Effector memory CD4-positive, alpha-beta T cell (primary cell): ENCODE measurements at places on chromosomes 7 and 10.

DNA sequence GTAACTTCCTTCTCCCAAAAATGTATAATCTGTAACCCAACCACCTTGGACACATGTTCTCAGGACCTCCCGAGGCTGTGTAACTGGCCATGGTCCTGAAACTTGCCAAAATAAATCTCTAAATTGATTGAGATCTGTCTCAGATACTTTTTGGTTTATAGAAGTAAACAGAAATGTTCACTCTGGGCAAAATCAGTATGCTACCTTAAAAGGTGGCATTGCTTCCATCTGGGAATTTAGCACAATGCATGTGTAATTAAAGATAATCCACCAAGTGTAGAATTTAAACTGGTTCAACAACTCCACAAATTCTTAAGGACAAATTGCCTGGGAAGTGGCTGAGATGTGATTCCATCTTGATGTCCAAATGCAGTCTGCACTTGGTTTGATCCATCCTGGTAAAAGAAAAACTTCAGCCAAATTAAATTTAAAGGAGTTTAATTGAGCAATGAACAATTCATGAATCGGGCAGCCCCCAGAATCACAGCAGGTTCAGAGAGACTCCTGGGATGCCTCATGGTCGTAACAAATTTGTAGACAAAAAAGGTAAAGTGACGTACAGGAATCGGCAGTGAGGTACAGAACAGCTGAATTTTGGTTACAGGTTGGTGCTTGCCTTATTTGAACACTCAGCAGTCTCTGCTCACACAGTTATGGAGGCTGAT is 102.6 kb upstream of the PFKP start:
- DNase-seq, result no peak

- no peak for DNase-seq
Observed at GRCh38 chr10:64283621-64284020, 762.4 kb downstream of the REEP3 start.

GRCh38 chr10:339038-339391 is 203.8 kb downstream of the ZMYND11 start:
- DNase-seq, result no peak

DNA sequence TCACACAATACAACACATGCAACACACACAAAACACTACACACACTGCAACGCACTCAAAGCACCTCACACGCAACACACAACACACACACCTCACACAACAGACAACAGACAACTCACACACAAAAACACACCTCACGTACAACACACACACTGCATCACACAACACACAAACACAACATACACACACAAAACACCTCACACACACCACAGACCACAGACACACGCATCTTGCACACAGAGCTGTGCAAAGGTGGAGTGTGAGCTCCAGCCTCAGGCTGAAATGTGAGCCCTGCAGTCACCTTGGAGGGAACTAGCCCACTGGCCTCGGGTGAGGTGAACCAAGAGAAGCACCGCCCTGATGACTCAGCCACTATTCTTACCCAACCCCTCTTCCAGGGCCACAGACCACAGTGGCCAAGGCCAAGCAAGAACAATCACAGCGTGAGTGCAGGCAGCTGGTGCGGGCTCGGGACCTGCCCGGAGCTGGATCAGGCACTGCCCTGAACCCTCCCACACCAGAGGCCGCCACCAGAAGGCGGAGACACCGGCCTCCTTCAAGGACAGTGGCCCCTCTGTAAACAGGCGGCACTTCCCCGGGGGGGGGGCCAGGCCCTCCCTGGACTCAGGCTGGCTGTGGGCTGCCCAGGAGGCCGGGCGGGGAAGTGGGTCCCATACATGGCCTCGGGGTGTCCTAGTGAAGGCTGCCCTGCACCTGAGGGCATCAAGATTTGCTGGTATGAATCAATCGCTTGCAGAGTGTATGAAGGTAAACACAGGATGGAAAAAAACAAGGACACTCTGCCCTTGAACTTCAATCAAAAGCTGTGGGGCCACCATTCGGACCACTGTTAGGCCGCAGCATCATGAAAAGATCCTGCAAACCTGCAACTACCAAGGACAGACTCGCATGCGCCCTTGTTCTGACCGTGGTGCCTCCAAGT is 106.7 kb downstream of the TNS3 start:
- DNase-seq, result no peak

GRCh38 chr10:21518149-21518640 is 7.3 kb downstream of the SKIDA1 start:
- no peak for DNase-seq

DNA sequence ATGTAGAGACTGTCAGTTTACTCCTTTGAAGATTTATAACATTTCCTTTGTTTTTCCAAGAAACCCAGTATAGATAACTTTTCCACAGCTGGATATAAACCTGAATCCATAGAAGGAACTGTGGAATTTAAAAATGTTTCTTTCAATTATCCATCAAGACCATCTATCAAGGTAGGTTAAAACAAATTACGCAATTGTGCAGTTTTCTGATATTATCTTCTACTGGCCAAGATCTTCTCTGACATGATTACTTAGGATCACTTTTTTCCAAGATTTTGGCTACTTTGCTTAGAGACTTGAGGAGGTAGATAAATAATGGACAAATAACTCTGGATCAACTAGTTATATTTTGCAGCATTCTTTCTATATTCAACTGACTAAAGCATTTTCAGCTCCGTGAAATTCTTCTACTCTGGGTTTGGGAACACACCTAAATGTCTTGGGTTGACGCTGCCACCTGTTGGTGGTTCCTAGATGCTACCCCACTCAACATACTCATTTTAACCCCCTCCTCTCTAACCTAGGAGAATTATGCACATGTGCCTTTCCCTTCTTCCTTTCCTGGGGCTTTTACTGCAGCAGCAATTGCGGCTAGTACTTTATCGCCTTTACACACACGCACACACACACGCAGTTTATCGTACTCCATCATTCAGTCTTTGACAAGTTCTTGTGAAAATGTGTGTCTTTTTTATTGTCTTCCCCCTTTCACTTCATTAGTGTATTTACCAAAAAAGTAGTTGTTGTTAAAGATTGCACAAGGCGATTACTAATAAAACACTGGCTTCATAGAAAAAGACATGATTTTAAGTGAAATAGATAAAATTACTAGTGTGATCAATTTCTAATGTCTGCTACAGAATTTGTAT is 32.7 kb downstream of the ABCB5 start:
- no peak for DNase-seq

DNA sequence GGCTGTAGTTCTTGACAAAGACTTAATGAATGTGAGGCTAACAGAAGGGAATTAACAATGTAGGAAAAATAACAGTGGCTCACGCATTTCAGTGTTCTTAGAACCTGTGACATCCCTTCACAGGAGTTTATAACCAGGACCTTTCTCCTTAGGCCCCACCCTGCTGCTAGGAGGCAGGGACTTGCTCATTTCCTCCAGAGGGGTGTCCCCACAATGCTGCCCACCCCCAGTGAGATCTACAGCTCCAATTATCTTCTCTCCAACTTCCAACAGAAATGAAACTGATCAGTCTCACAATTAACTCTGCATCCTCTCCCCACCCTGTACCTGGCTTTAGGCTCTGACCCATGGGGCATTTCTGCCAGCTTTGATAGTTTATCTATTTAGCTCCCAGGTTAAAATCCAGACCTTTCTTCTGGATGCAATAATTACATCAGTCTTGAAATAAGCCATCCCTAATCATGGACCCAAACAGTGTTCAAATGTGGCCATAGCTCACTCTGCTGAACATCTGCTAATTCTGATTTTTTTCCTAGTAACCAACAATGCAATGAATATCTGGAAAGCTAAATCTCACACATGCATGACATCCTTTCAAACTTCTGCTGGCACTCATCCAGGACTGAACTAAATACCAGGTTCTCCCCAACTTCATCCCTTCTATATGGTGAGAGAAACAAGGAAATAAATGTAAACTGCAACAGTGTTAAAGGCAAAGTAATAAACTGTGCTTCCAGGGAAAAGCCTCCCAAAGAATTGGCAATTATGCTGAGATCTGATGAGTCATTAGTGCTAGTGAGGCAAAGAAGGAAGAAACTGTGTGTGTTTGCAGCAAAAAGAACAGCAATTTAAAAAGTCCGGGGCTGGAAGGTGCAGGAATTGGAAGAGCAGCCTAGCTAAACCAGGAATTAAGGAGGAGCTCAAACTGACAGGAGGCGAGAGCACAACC is 64.6 kb downstream of the HERPUD2 start:
- DNase-seq, result no peak

DNA sequence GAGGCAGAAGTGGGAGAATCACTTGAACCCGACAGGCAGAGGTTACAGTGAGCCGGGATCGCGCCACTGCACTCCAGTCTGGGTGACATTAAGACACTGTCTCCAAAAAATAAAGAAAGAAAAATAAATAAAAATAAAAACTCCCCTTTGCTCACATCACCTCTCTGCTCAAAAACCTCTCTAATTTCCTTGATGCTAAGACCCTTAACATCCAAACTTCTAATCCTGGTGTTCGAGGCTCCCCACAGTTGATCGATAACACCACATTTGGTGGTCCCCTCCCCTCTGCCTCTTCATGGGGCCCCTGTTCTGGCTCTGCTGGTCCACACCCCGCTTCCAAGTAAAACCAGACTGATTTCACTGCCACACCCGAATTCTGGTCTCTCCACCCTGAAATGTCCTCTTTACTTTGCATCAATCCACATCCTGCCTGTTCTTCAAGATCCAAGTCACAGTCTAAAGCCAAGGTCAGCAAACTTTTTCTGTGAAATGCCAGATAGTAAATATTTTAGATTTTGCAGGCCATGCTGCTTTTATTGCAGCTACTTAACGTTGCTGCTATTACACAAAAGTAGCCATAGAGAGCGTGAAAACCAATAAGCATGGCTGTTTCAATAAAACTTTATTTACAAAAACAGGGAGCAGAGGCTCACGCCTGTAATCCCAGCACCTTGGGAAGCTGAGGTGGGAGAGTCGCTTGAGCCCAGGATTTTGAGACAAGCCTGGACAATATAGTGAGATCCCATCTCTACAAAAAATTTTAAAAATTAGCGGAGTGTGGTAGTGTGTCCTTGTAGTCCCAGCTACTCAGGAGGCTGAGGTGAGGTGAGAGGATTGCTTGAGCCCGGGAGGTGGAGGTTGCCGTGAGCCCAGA is 11.8 kb downstream of the MOSPD3 start:
- no peak for DNase-seq

GRCh38 chr7:19209166-19209696 is 64.0 kb upstream of the FERD3L start:
- DNase-seq, result no peak

GRCh38 chr7:38542156-38542555 is 89.0 kb downstream of the AMPH start:
- DNase-seq, result no peak

DNA sequence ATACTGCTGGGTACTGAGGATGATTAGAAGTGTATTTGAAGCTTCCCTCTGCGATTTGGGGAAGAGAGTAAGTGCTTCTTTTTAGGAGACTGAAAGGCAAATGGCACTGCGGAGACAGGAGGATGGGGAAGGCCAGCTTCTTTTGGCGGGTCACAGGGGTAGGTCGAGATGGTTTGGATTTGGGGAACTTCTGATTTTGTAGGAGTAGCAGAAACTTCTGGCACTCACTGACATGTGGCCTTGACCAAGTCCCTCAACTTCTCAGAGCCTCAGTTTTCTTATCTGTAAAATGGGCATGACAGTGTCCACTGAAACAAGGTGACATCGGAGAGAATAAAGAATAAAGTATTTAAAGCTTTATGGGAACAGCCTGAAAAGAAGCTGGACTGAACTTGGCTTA is 59.8 kb upstream of the WDR11 start:
- DNase-seq, result no peak

GRCh38 chr7:138658889-138659288 is 42.3 kb downstream of the SVOPL start:
- DNase-seq, result no peak

DNA sequence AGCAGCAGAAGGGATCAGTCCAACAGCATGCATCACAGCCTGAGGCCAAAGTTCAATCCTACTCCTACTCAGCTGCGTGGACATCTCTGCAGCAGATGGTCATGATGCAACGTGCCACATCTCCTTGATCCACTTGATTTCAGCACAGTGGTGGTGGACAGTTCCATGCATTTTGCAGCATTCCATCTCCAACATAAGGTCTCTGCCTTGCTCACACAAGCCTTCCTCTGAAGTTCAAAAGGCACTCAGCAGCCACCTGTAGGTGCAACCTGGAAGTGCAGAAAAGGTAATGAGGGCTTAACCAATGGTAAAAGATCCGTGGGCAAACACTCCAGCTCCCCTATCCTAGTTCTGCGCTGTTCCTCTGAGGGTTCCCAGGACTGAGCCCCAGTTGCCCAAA is 57.5 kb upstream of the CHCHD3 start:
- no peak for DNase-seq

DNA sequence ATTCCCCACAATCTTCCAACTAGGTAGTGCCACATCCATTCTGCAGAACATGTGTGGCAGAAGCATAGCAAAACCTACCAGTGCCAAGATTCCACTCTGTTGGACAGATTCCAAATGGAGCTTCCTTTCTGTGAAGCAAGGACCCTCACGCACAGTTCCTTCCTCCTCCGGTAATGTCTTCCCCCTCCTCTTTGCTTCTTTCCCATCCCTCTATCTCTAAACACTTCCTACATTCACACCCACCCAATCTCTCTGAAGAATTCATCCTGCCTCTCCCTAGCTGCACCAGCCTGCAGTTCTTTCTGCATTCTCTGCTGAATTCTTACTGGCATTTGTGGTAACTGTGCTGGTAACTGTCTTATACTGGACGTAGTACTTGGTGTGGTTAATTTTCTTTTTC is 124.9 kb downstream of the RNLS start:
- no peak for DNase-seq

DNA sequence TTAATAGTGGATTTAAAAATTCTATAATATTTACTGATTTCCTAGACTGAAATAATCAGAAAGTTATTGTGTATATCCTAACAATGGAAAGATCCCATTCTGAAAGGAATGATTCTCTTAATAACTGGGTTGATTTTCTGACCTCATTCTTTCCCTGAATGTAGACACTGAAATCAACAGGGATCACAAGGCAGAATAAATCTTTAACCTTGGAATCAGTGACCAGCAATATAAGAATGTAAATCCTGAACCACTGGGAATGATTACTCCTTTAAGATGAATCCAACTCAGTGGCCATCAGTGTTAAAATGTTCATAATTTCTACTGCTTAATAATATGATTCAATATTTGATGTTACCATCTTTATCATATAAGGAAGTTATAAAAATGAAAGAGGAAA is 47.6 kb downstream of the ANKRD26 start:
- no peak for DNase-seq

- no peak for DNase-seq
Observed at GRCh38 chr10:123681285-123681684, 15.1 kb downstream of the GPR26 start.

GRCh38 chr10:108132303-108132702 is 967.8 kb upstream of the SORCS1 start:
- DNase-seq, result no peak

- no peak for DNase-seq
Observed at GRCh38 chr10:61024856-61025201, 80.8 kb upstream of the RHOBTB1 start.
